ENCODE measurements at places on chromosomes 7 and 10. TPM values are rescaled to one million over a fixed set of nuclear protein-coding genes. Genes with fewer than 3 reads are reported as not detected.
A peak's percentile ranks its signal among the peaks of the same experiment; 100 is the strongest.

DNA sequence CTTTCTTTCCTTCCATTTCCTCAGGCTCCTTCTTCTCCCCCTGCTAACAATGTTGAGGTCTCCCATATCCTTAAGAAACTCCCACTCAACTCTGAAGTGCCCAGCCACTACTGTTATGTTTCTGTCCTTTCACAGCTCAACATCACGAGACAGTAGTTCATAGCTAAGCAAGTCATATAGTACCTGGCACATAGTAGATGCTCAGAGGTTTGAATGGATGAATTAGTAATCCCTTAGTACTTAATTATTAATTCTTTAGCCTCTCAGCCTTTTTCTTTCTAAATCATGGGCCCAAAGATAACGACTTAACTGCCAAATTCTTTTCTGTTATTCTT lies 22.6 kb downstream of the CSGALNACT2 start:
- no peak for DNase-seq

DNA sequence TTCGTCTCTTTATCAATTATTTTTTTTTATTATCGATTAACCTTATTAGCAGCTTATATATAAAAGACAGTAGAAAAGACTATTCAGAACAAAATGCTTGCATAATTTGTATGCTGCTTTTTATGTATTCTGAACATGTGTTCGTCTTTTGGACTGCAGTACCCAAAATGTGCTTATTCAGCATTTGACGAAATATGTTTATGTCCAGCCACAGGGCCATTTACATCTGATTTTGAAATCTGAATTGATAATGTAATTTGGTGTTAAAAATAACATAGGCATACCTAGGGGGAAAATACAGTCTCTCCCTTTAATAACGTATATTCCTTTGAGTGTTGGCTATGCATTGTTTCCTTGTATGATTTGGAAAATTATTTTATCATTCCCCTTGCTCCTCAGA lies 386.0 kb downstream of the EXOC4 start:
- DNase-seq = no peak

DNA sequence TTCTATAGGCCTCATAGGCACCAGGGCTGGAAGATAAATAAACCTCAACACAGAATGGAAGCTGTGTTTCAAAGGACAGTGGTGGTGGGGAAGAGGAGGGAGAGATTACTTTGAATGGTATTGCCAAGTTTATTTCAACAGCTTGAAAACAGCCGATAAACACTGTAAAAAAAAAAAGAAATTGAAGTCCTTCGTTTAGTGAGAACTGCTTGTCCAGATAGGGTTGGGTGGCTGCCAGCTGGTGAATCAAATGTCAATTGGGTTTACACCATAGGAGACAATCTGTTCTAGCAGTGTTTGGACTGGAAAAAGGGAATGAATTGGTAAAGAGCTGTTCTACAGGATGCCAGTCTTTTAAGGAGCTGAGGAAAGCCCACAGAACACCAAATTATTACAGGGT lies 254.8 kb downstream of the PHF14 start:
- peak; percentile 11 for DNase-seq

DNA sequence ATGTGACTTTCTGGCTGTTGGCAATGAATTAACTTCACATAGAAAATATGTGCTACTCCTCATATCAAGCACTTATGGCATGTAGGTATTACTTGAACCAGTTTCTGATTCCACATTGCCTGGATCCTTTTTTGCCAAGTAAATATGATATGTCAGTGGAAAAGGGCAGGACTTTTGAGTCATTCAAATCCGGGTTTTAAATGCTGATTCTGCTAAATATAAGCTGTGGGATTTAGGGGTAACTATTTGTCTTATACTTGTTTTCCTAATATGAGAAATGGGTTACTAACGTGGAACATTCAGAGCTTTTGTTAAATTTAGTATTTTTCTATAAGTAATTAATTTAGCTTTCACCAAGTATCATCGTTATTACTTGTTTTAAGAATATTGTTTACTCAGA lies 108.0 kb upstream of the HGF start:
- DNase-seq = no peak

GRCh38 chr7:28595801-28596200 lies 183.5 kb downstream of the CREB5 start:
- no peak for DNase-seq

DNA sequence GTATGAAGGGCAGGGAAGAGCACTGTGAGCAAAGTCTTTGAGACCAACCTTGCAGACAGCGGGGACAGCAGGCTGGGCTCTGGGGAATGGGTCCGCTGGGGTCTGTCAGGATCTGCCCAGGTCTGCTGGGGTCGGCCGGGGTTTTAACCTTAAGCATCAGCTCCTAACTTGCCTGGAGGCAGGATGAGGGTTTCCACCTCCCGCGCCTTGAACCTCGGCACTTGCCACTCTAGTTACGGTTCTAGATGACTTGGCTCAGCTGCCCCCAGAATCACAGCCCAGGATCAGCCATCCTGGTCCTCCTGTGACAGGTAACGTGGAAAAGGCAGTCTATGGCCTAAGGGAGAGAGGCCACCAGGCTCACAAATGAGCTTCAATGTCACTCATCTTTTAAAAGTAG lies 50.4 kb upstream of the CACUL1 start:
- no peak for DNase-seq

DNA sequence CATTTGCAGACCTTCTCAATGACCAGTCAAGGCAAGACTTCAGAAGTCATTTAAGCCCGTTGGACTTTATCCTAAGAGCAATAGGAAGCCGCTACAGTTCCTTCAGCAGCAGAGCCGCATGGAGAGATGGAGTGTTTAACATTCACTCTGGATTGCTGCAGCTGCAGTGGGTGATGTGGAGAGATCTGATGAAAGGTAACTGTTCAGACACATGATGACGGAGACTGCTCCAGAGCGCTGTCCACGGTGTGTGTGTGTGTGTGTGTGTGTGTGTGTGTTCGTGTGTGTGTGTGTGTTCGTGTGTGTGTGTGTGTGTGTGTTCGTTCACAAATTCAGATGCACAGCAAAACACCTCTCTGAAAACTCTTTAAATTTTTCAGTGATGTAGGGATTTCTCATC lies 37.0 kb downstream of the SEC61G start:
- DNase-seq = no peak

GRCh38 chr10:60310740-60311139 lies 78.9 kb downstream of the ANK3 start:
- DNase-seq = no peak

GRCh38 chr10:82544377-82544776 lies 669.4 kb downstream of the NRG3 start:
- no peak for DNase-seq

DNA sequence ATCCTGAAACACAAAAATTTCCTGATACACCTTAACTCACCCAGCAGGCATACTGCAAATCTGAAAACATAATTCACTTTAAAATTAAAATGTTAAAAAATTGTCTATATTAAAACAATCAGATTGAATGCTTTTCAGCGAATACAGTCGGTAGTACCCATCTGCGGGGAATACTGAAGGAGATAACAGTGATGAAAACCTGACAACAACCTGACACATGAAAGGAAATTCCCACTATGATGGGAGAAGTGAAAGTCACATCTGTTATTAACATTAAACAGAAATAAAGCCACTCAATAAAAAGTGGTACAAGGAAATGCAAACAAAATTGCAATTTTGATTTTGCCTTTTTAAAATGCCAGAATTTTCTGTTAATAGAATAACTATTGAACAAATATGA lies 448.0 kb upstream of the SEMA3A start:
- no peak for DNase-seq

Gene FXYD4
- total RNA-seq = not detected

DNA sequence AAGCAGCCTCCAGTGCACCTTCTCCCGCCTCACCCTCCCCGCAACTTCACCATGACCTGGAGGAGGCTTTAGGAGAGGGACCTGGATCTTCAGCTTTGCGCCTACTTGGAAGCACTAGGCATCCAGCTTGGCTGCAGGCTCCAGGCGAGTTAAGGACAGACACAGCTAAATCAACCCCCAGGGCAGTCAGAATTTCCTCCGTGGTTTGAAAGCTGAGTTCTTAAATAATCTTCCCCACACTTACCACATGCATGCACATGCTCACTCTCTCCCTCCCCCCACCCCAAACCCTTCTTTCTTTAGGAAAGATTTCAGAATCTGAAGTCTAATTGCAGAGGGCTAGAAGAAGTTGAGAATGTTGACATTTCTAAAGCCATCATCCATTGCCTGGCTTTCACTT lies 36.7 kb upstream of the LRRC4 start:
- DNase-seq = no peak

Data from fibroblast of lung (primary cell).